ENCODE measurements at places on chromosomes 5 and 9. TPM values are rescaled to one million over a fixed set of nuclear protein-coding genes. Genes with fewer than 3 reads are reported as not detected.
A peak's percentile ranks its signal among the peaks of the same experiment; 100 is the strongest.

DNA sequence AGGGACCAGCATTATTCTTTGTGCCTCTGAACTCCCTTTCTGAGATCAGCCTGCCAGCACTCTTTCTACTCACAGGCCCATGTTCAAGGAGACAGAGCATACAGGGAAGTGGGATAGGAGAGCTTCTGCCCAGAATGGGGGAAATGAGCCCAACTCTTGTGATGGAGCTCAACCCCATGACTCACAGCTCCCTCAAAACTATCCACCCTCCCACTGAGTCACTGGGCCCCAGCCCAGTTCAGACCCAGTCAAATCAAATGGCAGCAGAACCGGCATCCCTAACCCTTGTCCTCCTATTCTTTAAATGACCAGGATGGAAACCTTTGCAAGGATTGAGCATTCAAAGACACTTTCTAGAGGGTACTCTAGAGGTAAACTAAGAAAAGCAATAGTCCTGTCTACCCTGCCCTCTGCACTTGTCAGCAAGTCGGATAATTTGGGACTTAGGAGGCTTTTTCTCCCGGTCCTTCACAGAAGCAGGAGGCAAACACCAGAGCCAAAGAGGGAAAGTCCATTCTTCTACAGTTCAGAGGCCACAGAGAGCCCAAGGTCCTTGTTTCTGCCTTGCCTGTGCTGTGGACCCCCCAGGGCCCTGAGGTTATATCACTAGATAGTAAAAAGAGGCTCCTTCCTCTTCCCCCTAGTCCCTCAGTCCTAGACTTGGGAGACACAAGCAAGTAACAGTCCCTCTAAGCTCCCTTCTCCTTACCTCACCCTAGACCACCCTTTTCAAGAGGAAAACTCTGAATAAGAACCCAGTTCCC is 3.2 kb downstream of the ATOSB start:
- no peak for DNase-seq

Gene CTSV
- polyA plus RNA-seq = 14.1 TPM

DNA sequence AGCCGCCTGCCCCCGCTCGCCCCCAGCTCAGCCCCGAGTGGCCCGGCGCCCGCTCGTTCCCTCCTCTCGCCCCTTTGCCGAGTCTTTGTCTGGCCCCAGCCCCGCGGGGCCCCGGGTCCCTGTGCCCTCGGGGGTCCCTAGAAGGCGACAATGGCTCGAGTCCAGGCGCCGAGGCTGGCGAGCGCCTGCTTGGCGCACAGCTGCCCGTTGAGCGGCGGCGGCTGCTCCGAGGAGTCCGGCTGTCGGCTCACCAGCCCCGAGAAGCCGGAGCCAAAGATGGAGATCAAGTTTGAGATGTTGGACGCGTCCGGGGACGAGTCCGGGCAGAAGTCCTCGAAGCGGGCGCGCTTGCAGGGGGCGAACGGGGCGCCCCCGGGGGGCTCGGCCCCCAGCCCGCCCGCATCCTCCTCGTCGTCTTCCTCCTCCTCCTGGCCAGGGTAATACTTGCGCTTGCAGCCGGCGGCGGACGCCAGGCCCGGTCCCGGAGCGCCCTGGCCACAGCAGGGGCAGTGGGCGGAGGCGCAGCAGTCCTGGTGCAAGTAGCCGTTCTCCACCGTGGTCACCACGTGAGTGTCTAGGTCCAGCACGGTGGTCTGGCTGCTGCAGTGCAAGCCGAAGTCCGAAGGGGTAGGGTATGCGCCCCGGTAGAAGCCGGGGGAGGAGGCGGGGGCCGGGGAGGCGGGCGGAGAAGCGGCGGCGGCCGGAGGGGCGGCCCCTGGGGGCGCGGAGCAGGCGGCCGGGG is 1.2 kb downstream of the IER5L start:
- peak; percentile 59 for DNase-seq

Gene RHOBTB3
- 9.1 TPM for polyA plus RNA-seq

Gene SLCO6A1
- not detected for polyA plus RNA-seq

Gene MYORG
- 3.3 TPM for polyA plus RNA-seq

- no peak for DNase-seq
Measured at GRCh38 chr5:171646102-171647042, 139.2 kb upstream of the SMIM23 start.

DNA sequence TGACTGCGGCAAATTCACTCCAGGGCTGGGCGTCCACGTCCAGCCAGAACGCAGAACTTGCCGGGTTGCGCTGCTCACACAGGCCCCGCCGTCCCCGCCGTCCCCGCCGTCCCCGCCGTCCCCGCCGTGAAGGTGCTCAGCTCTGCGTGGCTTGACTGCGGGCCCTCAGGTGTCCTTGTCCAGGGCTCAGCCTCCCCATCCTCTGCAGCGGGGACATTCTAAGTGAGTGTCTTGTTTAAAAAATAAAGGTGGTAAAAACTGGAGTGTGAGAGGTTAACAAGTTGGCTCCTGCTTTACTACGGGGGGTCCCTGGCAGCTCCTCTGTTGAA is 14.9 kb downstream of the IRX4 start:
- no peak for DNase-seq

DNA sequence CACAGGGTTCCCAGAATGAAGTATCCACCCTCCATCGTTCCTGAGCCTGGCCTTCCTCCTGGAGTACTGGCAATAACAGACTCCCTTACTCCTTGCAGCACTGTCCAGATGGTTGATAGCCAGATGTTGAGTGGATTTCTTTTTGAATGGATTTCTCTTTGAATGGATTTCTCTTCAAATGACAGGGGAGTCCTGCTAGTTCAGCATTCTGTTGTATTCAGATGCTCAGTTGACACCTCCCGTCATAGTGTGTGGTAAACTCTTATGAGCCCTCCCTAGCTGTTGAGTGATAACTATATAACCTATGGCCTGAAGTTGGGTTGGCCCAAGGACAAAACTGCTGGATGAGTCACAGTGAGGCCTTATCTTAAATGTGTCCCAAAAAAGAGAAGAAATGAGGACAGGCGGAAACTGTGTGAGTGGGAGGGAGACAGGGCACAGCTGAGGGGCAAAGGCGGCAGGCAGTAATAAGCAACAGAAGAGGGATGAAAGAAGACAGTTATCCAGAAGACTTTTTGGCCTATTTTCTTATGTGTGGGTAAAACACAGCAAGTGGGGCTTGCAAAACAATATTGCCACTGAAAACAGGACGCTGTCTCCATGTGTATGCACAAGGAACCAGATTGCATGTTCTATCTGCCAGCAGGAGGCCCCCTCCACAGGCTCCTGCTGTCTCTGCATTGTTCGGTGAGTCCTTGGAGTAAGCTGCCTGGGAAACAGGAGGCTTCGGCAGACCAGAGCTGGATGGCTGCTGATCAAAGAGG is 209.5 kb upstream of the S1PR3 start:
- DNase-seq = peak; percentile 48

DNA sequence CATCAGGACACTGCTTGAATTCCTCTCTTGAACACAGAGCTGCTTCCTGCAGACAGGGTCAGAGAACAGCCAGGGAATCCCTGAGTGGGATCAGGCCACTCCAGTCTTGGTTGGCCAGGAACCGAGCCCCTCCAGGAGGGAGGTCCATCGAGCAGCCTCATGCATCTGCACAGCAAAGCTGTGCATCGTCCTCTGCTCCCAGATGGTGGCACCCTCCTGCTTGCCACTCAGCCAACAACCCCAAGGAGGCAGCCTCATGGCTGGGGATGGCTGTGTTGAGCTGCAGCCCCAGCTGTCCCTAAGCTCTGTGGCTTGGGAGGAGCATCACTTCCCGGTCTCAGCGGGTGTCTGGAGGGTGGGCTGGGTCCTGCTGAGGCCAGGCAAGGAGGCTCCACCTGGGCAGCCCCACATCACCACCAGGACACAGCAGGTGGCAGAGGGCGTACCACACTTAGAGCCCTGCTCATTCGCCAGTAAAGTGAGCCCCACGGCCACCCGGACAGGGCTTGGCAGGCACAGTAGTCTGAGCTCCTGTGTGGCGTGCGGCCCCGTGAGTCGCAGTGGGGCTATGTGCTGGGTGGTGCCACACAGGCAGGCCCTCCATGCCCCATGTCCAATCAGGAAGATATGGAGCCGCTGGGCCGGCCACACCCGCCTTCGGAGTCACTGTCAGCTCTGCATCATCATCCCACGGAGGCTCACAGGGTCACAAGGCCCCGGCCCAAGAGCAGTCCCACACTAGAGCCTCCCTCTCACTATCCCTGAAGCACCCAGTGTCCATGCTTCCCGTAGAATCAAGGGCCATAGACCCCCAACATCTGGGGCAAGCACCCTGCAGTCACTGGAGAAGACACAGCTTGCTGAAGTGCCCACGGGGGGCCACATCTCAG is 11.9 kb downstream of the LPCAT1 start:
- peak; percentile 56 for DNase-seq

DNA sequence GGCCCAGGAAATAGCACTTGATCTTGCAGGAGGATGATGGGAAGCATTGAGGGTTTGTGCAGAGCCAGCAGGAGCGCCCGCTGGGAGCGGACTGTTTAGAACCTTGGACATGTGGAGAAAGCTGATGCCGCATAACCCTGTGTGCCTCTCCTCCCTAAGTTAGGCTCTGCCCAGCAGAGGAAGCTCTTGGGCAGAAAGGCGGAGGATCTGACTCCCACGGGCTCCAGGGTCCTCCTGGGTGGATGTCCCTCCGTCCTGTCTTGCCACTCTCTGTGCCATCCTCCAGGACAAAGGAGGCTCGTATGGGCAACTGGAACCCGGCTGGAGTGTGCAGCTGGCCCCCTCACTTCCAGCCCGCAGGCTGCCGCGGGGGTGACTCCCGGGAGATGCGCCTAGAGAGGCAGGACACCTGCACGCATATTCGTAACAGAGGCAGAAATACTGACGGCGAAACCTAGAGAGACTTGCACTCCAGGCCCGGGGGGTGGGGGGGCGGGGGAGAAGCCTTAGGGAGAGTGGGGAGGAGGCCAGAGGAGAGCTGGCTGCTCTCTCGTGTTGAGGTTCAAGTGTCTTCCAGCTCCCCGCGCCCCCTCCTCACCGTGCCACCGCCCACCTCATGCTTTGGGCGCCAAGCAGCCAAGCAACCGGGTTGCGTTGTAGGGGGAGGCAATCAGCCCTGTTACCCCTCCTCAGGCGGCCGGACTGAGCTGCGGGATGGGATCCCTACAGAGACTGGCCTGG is 5.4 kb upstream of the FOXE1 start:
- DNase-seq = no peak

DNA sequence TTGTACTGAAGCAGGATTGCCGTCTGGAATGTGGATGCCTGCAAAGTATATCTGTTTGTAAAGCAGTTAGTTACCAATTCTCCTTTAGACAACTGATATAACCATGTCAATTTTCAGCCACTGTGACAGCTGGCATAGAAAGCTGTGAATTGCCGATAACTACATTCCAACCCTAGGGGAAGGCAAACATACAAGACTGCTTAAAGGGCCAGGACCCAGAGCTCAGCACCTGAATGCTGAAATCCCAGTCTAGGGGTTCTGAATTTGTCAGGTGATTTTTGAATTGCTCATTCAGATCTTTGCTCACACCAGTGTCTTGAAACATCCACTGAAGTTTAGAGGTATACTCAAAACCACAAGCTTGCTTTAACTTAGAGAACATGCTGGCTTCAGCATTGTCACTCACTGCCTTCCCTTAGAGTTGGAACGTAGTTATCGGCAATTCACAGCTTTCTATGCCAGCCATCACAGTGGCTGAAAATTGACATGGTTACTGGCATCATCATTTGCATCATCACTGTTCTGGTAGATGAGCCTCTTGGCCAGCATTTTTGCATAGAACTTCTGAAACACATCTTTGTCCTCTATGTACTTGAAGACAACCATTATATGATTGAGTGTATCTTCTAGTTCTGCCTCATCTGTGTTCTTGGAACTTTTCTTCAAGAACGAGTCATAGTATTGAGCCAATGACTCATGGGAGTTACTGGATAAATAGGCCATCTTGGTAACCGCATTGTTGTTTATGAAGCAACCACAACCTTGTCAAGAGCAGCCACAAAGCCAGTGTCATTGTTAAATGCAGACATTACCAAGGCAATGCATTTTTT is 82.1 kb downstream of the CCDC192 start:
- no peak for DNase-seq

Gene HARS2
- polyA plus RNA-seq = 43.5 TPM

DNA sequence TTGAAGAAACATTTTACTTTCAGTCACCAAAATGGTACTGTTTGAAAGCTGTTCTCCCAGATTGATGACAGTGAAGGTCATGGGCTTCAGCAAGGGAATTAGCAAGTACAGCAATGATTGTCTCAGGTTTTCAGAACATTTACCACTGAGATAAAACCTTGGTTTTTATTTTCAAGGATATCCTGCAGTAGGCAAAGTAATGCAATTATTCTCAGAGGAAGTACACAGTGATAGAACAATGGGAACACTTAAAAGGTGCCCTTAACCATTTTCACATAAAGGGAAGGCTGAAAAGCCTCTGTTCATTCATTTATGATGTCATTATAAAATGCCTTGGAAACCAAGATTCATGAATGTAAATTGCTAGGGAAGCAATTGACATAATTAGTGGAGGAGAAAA is 471.8 kb upstream of the ACO1 start:
- DNase-seq = no peak

- no peak for DNase-seq
Measured at GRCh38 chr5:165334201-165334600, 1828.8 kb downstream of the MAT2B start.

- DNase-seq = peak; percentile 69
Measured at GRCh38 chr9:6354072-6354686, 26.0 kb downstream of the TPD52L3 start.

Gene SPINK6
- polyA plus RNA-seq = 0.79 TPM

Gene ASPN
- not detected for polyA plus RNA-seq

Gene KCNN2
- polyA plus RNA-seq = 0.06 TPM

Gene IL9
- polyA plus RNA-seq = not detected

DNA sequence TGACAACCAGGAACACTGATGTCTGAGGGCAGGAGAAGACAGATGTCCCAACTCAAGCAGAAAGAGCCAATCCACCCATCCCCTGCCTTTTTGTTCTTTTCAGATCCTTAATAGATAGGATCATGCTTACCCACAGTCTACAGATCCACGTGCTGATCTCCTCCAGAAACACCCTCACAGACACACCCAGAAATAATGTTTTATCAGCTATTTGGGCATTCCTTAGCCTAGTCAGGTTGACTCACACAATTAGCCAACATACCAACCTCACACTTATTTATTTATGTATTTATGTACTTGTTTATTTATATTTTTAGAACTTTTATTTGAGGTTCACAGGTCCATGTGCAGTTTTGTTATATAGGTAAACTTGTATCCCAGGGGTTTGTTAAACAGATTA is 151.5 kb upstream of the IL12B start:
- no peak for DNase-seq

GRCh38 chr5:126419102-126419501 is 4.1 kb upstream of the GRAMD2B start:
- DNase-seq = no peak

DNA sequence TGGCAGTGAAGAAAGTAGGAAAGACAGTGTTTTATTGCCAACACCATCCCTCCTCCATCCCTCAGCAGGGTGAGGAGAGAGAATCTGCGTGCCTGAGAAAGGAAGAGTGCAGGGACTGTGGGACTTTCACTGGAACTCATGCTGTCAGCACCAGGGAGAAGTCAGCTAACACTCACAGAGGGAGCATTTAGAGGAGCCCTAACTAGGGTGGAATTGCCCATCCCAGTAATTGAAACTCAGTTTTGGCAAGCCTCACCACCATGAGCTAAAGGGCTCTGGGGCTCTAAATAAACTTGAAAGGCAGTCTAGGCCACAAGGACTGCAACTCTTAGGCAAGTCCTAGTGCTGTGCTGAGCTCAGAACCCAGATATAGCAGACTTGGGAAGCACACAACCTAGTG is 622.3 kb downstream of the SEMA5A start:
- DNase-seq = no peak

Data from A549 (cell line).